ENCODE measurements at places on chromosomes 6 and 20.

DNA sequence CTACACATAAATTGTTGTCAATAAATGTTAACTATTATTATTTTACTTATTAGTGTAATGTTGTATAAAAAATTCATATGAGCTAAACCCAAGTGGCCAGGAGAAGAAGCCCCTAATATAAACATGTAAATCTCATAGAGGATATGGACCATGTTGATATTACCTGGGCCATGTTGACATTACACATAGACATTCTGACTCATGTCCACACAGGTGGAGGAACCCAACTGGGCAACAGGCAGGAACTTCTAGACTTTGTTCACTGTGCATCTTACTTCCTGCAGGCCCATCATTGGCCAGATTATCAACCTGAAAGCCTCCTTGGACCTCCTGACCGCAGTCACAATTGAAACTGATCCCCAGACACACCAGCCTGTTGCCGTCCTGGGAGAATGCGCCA lies 7.2 kb downstream of the BPIFA2 start:
- no peaks in the 10 kb centered on the region for H3K36me3 ChIP-seq
- no peak overlapping the region for H3K4me3 ChIP-seq
- no peaks in the 10 kb centered on the region for H3K4me1 ChIP-seq
- H3K27me3 ChIP-seq: no peaks in the 10 kb centered on the region
- no peak for DNase-seq

- no peaks in the 10 kb centered on the region for H3K27me3 ChIP-seq
- H3K4me3 ChIP-seq: no peak overlapping the region
- no peaks in the 10 kb centered on the region for H3K36me3 ChIP-seq
- H3K4me1 ChIP-seq: no peaks in the 10 kb centered on the region
- DNase-seq: no peak
- no peak overlapping the region for H3K27ac ChIP-seq
Observed at GRCh38 chr6:14924126-14925024, 321.5 kb upstream of the JARID2 start.

DNA sequence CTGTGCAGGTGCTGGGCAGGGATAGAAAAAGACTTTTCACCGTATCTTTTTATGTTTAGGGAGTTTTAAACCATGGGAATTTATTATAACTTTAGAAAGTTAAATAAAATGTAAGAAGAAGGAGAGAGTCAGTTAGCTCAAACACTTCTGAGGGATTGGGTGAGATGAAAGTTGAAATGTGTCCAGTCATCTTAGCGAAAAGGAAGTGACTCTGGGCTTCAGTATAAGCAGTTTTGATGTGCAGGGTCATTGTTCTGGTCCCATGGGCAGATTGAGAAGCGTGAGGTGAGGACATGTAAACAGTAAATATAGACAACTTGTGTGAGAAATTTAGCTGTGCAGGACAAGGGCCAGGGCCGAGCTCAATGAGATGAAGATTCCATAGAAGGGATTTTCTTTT lies 66.9 kb downstream of the TOX2 start:
- H3K27me3 ChIP-seq: no peaks in the 10 kb centered on the region
- H3K4me1 ChIP-seq: no peaks in the 10 kb centered on the region
- no peak overlapping the region for H3K27ac ChIP-seq
- no peaks in the 10 kb centered on the region for H3K36me3 ChIP-seq
- no peak overlapping the region for H3K4me3 ChIP-seq

DNA sequence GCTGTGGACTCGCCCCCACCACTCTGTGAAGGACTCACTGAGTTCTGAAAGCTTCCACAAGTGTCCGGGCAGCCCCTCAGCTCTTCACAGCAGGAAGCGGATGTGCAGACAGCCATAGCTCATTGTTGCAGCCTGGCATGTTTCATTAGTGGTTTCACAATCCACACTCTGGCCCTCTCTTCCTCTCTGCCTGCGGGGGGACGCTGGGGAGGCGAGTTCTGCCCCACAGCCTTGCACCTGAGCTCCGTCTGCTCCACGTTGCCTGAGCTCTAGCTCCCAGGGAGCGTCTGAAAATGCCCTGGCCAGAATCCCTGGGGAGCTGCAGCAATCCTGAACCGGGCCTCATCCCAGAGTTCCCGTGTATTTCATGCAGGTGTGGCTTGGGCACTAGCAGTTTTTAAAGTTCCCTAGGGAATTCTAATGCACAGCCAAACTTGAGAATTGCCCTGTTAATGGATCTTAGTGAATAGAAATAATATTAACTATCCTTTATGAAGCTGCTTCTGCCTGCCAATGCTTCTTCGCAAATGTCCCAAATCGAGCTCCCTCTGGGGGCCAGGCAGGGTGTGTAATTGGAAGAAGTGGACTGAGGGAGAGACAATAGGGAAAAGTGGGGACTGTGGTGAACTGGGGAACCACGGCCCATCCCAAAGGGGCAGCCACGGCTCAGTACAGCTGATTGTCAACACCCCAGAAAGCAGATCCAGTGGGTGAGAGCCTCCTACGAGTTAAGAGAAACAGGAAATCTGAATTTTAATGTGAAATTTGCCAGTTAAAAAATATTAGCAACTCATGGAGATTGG lies 51.5 kb downstream of the CTCFL start:
- DNase-seq: peak; percentile 32
- peaks cover 88% of the 10 kb centered on the region for H3K27me3 ChIP-seq
- H3K27ac ChIP-seq: no peak overlapping the region
- H3K4me1 ChIP-seq: no peaks in the 10 kb centered on the region
- no peak overlapping the region for H3K4me3 ChIP-seq
- no peaks in the 10 kb centered on the region for H3K36me3 ChIP-seq

GRCh38 chr20:53925651-53926401 lies 144.6 kb downstream of the BCAS1 start:
- DNase-seq: no peak
- peak overlapping the region; percentile 8 for H3K4me3 ChIP-seq

GRCh38 chr6:140379919-140380318 lies 1005.5 kb upstream of the CITED2 start:
- no peak for DNase-seq
- no peaks in the 10 kb centered on the region for H3K27me3 ChIP-seq
- peaks cover 17% of the 10 kb centered on the region for H3K4me1 ChIP-seq
- no peaks in the 10 kb centered on the region for H3K36me3 ChIP-seq

- H3K36me3 ChIP-seq: peaks cover 23% of the 10 kb centered on the region
- H3K27ac ChIP-seq: peak overlapping the region; percentile 88
- no peaks in the 10 kb centered on the region for H3K27me3 ChIP-seq
- peak overlapping the region; percentile 87 for H3K4me3 ChIP-seq
- DNase-seq: peak; percentile 55
Observed at GRCh38 chr6:36443471-36444428, 950 bp downstream of the KCTD20 start.

- H3K36me3 ChIP-seq: no peaks in the 10 kb centered on the region
- H3K4me1 ChIP-seq: peaks cover 11% of the 10 kb centered on the region
- H3K27me3 ChIP-seq: no peaks in the 10 kb centered on the region
- no peak for DNase-seq
Observed at GRCh38 chr6:145087034-145087433, 648.3 kb downstream of the EPM2A start.

DNA sequence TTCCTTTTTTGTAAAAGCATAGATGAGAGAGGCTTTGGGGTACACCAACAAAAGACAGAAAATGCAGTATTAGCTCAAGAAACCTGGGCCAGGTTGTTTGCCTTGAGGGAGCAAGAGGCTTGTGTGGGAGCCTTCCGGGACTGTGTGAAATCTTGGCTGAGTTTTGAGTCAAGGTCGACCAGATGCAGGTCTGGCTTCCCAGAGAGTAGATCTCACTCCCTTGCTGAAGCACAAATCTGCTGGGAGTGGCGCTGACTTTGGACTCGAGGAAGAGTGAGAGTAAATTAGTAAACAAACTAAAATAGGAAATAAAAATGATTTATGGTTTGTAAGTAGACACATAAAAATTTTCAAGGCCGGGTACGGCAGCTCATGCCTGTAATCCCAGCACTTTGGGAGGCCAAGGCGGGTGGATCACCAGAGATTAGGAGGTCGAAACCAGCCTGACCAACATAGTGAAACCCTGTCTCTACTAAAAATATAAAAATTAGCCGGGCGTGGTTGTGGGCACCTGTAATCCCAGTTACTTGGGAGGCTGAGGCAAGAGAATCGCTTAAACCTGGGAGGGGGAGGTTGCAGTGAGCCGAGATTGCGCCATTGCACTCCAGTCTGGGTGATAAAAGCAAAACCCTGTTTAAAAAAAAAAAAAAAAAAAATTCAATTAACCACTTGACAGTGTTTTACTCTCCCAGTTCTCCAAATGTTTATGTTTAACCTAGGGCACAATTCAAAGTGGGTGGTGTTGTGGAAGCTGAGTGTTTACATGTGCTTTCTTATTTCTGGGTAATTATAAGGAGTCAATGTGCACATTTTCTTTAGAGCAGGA lies 27.7 kb upstream of the EDN1 start:
- no peak overlapping the region for H3K4me3 ChIP-seq
- DNase-seq: no peak
- H3K36me3 ChIP-seq: no peaks in the 10 kb centered on the region
- no peaks in the 10 kb centered on the region for H3K27me3 ChIP-seq
- peaks cover 25% of the 10 kb centered on the region for H3K4me1 ChIP-seq

- H3K36me3 ChIP-seq: no peaks in the 10 kb centered on the region
- H3K27me3 ChIP-seq: no peaks in the 10 kb centered on the region
- no peak for DNase-seq
- H3K4me3 ChIP-seq: no peak overlapping the region
Observed at GRCh38 chr6:147905711-147906110, 397.2 kb downstream of the SAMD5 start.

GRCh38 chr20:46619445-46619844 lies 31.8 kb downstream of the SLC13A3 start:
- H3K4me3 ChIP-seq: no peak overlapping the region
- H3K36me3 ChIP-seq: no peaks in the 10 kb centered on the region
- H3K27ac ChIP-seq: no peak overlapping the region
- H3K27me3 ChIP-seq: peaks cover 38% of the 10 kb centered on the region
- H3K4me1 ChIP-seq: no peaks in the 10 kb centered on the region
- no peak for DNase-seq

GRCh38 chr6:34074064-34074742 lies 71.7 kb downstream of the GRM4 start:
- H3K4me1 ChIP-seq: no peaks in the 10 kb centered on the region
- H3K36me3 ChIP-seq: no peaks in the 10 kb centered on the region

- no peak for DNase-seq
- no peak overlapping the region for H3K4me3 ChIP-seq
- no peak overlapping the region for H3K27ac ChIP-seq
- H3K27me3 ChIP-seq: peaks cover 19% of the 10 kb centered on the region
Observed at GRCh38 chr20:35597186-35597585, 18.4 kb upstream of the SPAG4 start.

DNA sequence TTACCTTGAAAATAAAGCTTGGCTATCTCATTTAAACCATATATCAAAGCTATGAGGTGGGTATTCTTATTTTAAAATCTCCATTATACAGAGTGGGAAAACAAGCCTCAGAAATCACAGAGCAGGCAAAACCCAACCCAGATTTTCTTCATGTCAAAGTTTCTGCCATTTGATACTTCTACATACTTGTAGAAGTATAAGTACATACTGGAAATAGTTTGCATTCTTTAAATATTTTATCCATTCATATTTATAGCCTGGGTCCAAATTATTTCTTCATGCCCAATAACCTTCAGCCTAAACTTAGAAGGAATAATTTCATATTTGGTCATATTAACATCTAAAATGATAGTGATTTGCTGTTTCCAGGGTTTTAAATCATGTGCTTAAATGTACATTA lies 61.8 kb downstream of the MLIP start:
- no peaks in the 10 kb centered on the region for H3K36me3 ChIP-seq
- DNase-seq: no peak
- no peaks in the 10 kb centered on the region for H3K27me3 ChIP-seq

GRCh38 chr6:3228771-3229565 lies 1.5 kb upstream of the TUBB2B start:
- no peak for DNase-seq
- H3K36me3 ChIP-seq: peaks cover 6% of the 10 kb centered on the region
- H3K27ac ChIP-seq: no peak overlapping the region

DNA sequence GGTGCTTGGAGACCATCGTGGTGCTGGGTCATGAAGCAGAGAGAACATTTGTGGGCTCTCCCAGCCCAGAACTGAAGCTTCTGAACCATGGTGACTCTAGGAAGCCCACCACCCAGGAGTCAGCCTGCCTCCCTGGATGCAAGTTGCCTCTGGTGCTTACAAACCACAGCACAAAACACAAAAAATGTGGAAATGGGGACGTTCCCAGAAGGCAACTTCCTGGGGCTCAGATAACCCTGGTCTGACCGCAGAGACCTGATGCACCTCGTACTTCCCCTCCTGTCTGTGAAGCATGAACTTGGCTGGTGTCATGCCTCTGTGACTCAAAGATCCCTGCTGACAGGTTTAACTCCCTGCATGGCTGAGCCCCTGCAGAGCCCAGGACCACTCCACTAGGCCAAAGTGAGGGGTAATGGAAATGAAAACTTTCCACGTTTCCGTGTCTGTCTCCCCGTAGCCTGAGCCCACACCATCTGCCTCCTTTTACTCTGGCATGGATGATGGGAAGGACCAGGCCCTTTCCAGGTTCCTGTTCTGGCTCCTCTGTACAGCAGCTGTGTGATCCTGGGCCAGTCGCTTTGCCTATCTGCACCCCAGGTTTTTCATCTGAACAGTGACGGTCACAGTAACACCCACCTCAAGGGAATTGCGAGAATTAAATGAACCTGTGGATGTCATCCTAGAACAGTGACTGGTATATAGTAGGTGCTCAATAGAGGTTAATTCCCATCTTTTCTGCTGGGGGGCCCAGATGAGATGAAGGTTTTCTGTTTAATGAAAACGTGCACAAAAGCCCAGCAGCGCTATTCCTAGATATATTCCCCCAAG lies 57.7 kb downstream of the PPP1R16B start:
- H3K27ac ChIP-seq: no peak overlapping the region
- no peaks in the 10 kb centered on the region for H3K4me1 ChIP-seq
- H3K4me3 ChIP-seq: no peak overlapping the region
- H3K27me3 ChIP-seq: no peaks in the 10 kb centered on the region
- DNase-seq: no peak

GRCh38 chr6:109740787-109741186 lies 49.7 kb downstream of the FIG4 start:
- H3K27me3 ChIP-seq: no peaks in the 10 kb centered on the region
- DNase-seq: no peak
- H3K4me3 ChIP-seq: no peak overlapping the region
- H3K4me1 ChIP-seq: no peaks in the 10 kb centered on the region
- H3K27ac ChIP-seq: no peak overlapping the region

GRCh38 chr20:54477191-54477955 lies 2.0 kb downstream of the DOK5 start:
- H3K27ac ChIP-seq: no peak overlapping the region
- peaks cover 66% of the 10 kb centered on the region for H3K27me3 ChIP-seq
- peaks cover 7% of the 10 kb centered on the region for H3K36me3 ChIP-seq

GRCh38 chr6:8462169-8462568 lies 26.8 kb upstream of the SLC35B3 start:
- no peak for DNase-seq
- H3K4me1 ChIP-seq: no peaks in the 10 kb centered on the region
- H3K36me3 ChIP-seq: no peaks in the 10 kb centered on the region
- H3K27ac ChIP-seq: no peak overlapping the region
- H3K27me3 ChIP-seq: no peaks in the 10 kb centered on the region
- H3K4me3 ChIP-seq: no peak overlapping the region

- DNase-seq: no peak
- no peak overlapping the region for H3K4me3 ChIP-seq
- H3K27ac ChIP-seq: no peak overlapping the region
- H3K36me3 ChIP-seq: no peaks in the 10 kb centered on the region
- H3K27me3 ChIP-seq: peaks cover 46% of the 10 kb centered on the region
Observed at GRCh38 chr20:21618759-21619416, 86.6 kb upstream of the PAX1 start.

- no peak overlapping the region for H3K4me3 ChIP-seq
- no peak overlapping the region for H3K27ac ChIP-seq
- no peaks in the 10 kb centered on the region for H3K36me3 ChIP-seq
- no peaks in the 10 kb centered on the region for H3K4me1 ChIP-seq
Observed at GRCh38 chr6:116316772-116317467, 37.2 kb upstream of the TSPYL1 start.

GRCh38 chr20:4720041-4720976 lies 1.4 kb upstream of the PRND start:
- H3K27me3 ChIP-seq: no peaks in the 10 kb centered on the region
- DNase-seq: peak; percentile 72
- H3K27ac ChIP-seq: no peak overlapping the region
- no peaks in the 10 kb centered on the region for H3K36me3 ChIP-seq
- no peak overlapping the region for H3K4me3 ChIP-seq
